ENCODE measurements at places on chromosomes 1 and 21.

GRCh38 chr21:41112740-41113692 is 54.9 kb upstream of the BACE2 start:
- DNase-seq, result no peak

DNA sequence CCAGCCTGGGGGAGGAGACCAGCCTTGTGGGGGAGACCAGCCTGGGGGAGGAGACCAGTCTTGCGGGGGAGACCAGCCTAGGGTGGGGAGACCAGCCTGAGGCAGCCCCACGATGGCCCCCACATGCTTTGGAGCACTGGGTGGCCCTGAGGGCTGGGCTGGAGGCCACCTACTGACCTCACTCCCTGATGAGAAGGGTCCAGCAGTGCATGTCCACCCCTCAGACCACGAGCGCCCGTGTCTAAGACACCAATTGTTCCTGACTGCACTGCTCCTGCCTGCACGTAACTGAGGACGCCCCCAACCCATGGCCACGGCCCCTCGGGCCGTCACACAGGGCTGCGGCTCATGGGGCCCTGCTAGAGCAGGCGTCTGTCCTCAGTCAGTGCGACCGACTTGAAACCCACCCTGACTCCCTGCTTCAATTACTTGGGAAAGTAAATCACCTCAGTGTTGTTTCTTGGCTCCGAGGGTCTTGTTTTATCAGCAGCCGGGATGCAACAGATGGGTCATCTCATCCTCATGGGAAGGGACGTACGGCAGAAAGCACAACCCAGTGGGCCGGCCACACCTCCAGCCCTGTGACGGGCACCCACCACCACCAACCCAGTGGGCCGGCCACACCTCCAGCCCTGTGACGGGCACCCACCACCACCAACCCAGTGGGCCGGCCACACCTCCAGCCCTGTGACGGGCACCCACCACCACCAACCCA is at the start of gene SPATC1L:
Gene SPATC1L (minus strand): TSS at position 550 of the 715 bp plus-strand sequence. CDS start 1,643 bp downstream, outside the sequence.
- DNase-seq, result no peak

GRCh38 chr1:22331618-22332423 is 119.8 kb upstream of the ZBTB40 start:
- DNase-seq, result no peak

- no peak for DNase-seq
These were observed 52.1 kb downstream of the ZSCAN20 start for GRCh38 chr1:33524586-33524985.

GRCh38 chr1:217193151-217193550 is 437.7 kb downstream of the GPATCH2 start:
- no peak for DNase-seq

DNA sequence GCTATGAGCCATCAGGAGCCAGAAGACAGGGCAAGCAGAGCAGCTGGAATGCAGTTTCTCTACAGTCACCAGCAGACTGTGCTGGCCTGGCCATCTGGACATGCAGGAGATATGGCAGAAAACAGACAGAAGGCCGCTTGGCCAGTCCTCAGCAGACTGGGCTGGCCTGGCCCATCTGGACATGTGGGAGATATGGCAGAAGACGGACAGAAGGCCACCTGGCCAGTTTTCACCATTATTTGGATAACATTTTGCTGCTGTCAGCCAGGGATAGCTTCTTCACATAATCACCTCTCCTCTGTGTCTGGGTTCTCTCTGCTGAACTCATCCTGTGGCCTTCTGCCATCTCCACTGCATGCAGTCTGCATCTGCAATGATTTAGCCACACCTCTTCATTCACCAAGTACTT is 25.0 kb upstream of the CACYBP start:
- DNase-seq, result no peak

DNA sequence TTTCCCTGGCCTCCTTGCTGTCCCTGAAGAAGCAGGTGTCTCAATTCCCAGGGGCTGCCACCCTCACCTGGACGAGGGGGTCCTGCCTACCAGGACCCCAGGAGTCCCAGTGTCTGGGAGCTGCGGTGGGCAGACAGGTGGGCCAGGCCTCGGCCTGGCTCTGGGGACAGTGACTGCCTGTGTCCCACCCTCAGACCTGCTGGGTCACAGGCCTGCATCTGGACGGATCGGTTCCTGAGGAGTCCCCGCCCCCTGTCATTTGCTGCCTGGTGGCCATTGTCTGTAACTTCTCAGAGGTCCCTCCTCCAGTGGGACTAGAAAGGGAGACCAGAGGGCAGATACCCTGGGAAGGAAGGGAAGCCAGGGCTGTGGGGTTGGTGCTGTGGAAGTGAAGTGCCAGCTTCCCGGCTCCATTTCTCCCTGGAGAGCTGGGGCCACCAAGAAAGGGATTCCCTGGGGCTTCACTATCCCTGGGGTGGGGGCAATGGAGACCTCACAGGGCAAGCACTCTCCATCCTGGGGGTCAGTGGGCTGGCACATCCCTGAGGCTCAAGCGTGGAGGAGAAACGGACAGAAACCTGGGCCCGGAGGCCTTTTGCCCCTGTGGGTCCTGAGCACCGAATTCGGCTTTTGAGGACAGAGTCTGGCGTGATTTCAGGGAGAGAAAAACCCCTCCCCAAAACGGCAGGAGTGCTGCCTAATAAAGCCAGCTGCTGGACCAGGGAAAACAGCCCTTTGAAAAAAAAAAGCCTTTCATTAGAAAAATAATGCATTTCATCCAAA is 157.3 kb downstream of the PEX14 start:
- no peak for DNase-seq

DNA sequence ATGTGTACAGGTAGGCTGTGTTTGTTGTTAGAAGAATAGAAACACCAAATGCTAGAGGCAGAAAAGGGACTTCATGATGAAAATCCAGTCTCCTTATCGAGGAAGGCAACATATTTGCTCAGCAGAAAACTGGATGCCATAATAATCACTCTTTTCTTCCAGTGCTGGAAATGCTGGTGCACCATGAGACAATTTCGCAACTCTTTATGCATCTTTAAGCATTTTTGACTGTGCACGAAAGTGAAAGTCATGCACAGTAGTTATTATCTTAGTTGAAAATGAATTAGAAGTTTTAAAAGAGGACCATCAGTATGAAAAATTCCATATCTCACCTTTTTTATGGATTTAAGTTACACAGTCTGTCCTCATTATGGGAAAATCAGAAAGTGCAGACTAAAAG is 29.1 kb downstream of the SMYD2 start:
- DNase-seq, result no peak

- no peak for DNase-seq
These were observed 56.7 kb upstream of the PUM1 start for GRCh38 chr1:31122101-31122735.

- DNase-seq, result peak; percentile 64
These were observed 50.4 kb downstream of the TENT5C start for GRCh38 chr1:117656202-117656641.

- DNase-seq, result no peak
These were observed 25.1 kb downstream of the ATP8B2 start for GRCh38 chr1:154350383-154350782.

GRCh38 chr1:3654549-3655281 is 2.4 kb downstream of the TP73 start:
- no peak for DNase-seq

GRCh38 chr1:246139745-246140182 is 367.3 kb downstream of the SMYD3 start:
- DNase-seq, result no peak

DNA sequence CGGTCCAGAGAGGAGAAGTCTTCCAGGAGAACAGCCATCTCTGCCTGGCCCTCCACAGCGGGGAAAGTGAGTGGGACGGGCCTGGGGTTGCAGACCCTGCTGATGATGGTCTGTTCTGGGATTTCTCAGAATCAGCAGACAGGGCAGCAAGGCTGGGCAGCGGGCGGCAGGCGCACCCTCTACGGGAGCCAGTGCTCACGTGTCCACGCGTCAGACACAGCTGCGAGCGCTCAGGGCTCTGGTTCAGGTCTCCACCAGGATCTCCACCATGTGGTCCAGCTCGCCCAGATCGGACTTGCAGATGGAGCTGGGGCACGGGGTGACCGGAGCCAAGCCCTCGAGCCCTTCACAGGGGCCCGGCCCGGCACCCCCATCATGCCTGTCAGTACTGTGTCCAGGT is 5.5 kb downstream of the CLCA4 start:
- no peak for DNase-seq

- no peak for DNase-seq
These were observed 42.5 kb upstream of the C1orf174 start for GRCh38 chr1:3942416-3943122.
